ENCODE measurements at places on chromosomes 2 and 18. TPM values are rescaled to one million over a fixed set of nuclear protein-coding genes. Genes with fewer than 3 reads are reported as not detected.

Gene TRABD2A
- total RNA-seq: 2.5 TPM

Gene KCNE4
- 2.5 TPM for total RNA-seq

Gene METAP1D
- total RNA-seq: 8.8 TPM

Gene GREB1L
- total RNA-seq: 11.1 TPM

Gene MOGAT1
- not detected for total RNA-seq

Gene EN1
- total RNA-seq: 1.4 TPM

Gene IRS1
- total RNA-seq: 10.8 TPM

Gene CNGA3
- total RNA-seq: 6.0 TPM

Gene IL18R1
- 0.46 TPM for total RNA-seq

Gene FTCDNL1
- 4.8 TPM for total RNA-seq

Gene PIEZO2
- 3.2 TPM for total RNA-seq

Gene DSG1
- total RNA-seq: 0.23 TPM

Gene ITGB6
- 0.92 TPM for total RNA-seq

Gene LGALSL
- 48.9 TPM for total RNA-seq

Gene RNF152
- total RNA-seq: 144 TPM

Gene CYP27A1
- 5.8 TPM for total RNA-seq

Gene APOB
- 0.69 TPM for total RNA-seq

Gene CABYR
- total RNA-seq: 19.6 TPM

Gene VWC2L
- total RNA-seq: 30.0 TPM

Gene TMEM131
- total RNA-seq: 36.2 TPM

Gene MARCHF4
- 13.6 TPM for total RNA-seq

Gene TTN
- total RNA-seq: 2.3 TPM

Gene HSBP1L1
- 3.2 TPM for total RNA-seq

Gene SERPINB3
- not detected for total RNA-seq

Gene HJURP
- total RNA-seq: 4.4 TPM

Gene UGT1A5
- not detected for total RNA-seq

Gene TOGARAM2
- 2.3 TPM for total RNA-seq

Gene ZNF804A
- total RNA-seq: 16.8 TPM

Gene DSG4
- total RNA-seq: not detected

Gene ANKRD30B
- total RNA-seq: 3.9 TPM

Gene PTPN4
- total RNA-seq: 149 TPM

Gene CCDC85A
- total RNA-seq: 38.1 TPM

Gene FAP
- total RNA-seq: 2.3 TPM

Gene PRSS56
- total RNA-seq: 1.6 TPM

Gene SPATS2L
- 80.5 TPM for total RNA-seq

Gene VIT
- total RNA-seq: 0.23 TPM

Gene ESPNL
- 0.23 TPM for total RNA-seq

Gene TEKT4
- total RNA-seq: 2.5 TPM

Gene C1GALT1C1L
- total RNA-seq: 0.92 TPM

Gene INO80D
- total RNA-seq: 20.8 TPM

Data from diencephalon (tissue), 1 donor.